RPMI8226 (cell line): ENCODE measurements at places on chromosomes 7 and 10.

DNA sequence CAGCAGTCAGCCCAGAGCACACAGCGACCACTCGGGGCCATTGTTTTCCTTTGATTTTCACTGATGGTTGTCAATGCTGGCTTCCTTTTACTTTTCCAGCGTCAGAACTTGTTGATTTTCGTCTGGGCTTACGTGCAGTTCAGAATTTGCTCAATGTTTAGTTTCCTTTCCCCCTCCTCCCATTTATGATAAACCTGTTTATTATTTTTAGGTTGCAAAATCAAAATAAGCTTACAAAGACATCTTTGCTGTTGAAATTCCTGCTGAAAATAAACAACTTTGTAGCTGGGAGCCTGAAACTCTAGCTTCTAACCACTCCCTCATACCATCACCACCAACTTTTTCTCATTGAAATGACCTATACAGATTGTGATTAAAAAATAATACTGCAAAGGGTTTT, 83.1 kb upstream of the LYZL1 start:
- DNase-seq: no peak

DNA sequence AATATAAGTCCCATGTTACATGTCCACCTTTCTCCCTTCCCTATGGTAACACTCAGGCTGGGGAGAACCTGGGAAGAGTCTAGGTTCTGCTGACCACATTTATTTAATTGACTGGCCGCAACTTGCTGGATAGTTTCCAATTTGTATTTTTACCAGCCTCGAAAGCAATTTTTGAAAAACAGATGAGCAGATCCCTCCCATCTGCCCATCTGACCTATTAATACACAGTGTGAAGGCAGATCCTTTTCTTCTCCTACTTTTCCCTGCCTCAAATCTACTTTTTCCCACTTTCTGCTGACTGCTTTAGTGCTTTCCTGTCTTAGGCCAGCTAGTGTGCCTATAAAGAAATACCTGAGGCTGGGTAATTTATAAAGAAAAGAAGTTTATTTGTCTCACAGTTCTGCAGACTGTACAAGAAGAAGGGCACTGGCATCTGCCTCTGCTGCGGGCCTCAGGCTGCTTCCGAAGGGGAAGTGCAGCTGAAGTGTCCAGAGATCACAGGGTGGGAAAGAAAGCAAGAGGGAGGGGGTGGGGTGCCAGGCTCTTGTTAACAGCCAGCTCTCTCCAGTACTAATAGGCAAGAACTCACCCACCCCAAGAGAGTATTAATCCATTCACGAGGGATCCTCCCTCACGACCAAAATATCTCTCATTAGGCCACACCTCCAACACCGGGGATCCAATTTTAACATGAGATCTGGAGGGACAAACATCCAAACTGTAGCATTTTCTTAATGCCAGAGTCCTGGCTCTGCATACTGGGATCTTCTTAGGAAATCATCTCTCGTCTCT, 336.0 kb upstream of the IGFBP3 start:
- DNase-seq: peak; percentile 86

- DNase-seq: no peak
These were observed 11.9 kb downstream of the ZCCHC24 start for GRCh38 chr10:79433324-79434222.

GRCh38 chr7:151452680-151453325, 12.9 kb upstream of the CRYGN start:
- DNase-seq: no peak

- DNase-seq: no peak
These were observed 7.0 kb downstream of the AIMP2 start for GRCh38 chr7:6015917-6016652.
